ENCODE measurements at places on chromosomes 16 and 17.
A peak's percentile ranks its signal among the peaks of the same experiment; 100 is the strongest.

DNA sequence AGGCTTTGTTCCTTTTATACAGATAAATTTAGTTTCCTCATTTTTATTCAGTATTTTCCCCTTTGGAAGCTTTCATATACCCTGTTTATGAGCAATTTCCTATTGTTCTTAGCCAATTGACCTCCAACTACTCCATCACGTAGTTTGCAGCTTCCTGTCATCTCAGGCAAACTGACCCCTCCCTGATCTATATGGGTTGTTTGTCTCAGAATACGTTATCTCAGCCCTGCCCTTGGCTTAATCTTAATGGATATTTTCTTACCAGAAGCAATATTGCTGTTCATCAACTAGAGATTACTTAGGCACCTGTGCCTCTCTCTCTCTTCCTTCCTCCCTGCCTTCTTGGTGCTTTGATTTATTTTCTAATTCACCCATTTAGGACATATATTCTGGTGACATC lies 81.2 kb downstream of the ZNF18 start:
- no peak for DNase-seq

GRCh38 chr17:77717941-77718668 lies 240.4 kb upstream of the TNRC6C start:
- no peak for DNase-seq

GRCh38 chr16:25585526-25585925 lies 106.2 kb upstream of the HS3ST4 start:
- DNase-seq, result no peak

GRCh38 chr16:10885246-10885645 lies 8.2 kb downstream of the CIITA start:
- DNase-seq, result no peak

DNA sequence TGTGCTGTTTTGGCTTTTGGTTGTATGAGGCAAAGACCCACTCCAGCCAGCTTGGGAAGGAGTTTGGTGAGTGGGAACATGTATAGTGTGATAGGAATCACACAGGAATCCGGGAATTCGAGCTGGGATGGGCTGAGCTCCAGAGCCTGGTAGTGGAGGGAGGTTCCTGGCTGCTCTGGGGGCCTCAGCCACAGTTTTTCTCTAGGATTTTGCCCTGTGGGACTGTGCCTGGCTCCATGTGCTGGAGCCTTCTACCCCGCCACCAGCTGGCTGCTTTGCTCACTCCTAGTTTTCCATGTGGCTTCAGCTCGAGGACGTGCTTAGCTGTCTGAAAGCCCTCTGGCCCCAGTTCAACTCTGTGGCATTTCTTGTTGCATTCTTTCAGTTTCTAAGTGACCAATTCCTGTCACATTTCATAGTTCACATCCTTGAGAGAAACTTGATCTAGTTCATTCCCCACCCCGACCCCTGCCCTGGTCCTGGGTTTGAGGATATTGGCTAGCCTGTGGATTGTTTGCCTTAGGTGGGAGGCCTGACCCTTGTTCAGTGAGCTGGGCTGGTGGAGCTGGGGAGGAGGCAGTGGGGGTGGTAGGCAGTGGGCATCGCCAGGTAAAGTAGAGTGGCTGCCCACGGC lies 5.0 kb downstream of the SEC14L1 start:
- DNase-seq, result no peak

- peak; percentile 86 for DNase-seq
These were observed 472 bp upstream of the NME2 start for GRCh38 chr17:51165680-51166197.

- peak; percentile 51 for DNase-seq
These were observed 192.8 kb downstream of the MAP2K6 start for GRCh38 chr17:69607162-69607834.

DNA sequence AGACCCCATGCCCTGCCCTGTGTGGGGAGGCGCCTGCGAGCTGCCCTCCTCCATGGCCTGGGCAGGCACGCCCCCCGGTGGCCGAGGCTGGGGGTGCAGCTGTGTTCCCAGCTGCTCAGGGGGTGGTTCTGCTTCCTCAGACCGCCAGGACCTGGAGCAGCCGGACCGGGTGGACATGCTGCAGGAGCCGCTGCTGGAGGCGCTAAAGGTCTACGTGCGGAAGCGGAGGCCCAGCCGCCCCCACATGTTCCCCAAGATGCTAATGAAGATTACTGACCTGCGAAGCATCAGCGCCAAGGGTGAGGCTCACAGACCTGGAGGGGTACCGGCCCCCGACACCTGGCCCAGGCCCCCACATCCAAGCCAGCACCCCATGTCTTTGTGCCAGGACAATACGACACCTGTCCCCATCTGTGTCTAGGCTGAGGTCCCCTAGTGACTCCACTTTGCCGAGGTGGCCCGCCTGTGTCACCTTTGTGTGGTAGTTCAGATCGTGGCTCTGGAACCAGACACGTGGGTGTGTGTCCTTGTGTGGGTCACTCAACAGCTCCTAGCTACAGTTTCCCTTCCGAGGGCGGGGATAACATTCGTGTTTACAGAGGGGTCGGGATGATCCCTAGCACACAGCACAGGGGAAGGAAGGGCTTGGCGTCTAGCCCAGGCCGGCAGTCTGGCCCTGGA lies 9.3 kb downstream of the GJD3 start:
- DNase-seq, result peak; percentile 30

DNA sequence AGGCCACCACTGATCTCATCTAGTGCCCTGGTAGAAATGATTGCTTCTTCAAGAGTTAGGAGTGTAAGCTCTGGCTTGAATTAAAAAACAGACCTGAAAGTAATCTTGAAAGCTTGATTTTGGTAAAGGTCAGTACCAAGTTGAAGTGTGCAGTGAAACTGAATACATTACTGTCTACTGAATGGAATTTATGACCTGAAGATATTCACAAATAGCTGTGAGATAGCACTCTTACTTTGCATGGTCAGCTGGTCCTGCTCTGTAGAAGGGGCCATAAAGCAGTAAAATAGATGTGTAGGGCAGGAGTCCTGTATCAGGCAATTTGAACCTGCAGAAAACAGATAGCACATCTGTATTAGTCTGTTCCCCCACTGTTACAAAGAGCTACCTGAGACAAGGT lies 78.6 kb downstream of the MYH13 start:
- DNase-seq, result no peak

DNA sequence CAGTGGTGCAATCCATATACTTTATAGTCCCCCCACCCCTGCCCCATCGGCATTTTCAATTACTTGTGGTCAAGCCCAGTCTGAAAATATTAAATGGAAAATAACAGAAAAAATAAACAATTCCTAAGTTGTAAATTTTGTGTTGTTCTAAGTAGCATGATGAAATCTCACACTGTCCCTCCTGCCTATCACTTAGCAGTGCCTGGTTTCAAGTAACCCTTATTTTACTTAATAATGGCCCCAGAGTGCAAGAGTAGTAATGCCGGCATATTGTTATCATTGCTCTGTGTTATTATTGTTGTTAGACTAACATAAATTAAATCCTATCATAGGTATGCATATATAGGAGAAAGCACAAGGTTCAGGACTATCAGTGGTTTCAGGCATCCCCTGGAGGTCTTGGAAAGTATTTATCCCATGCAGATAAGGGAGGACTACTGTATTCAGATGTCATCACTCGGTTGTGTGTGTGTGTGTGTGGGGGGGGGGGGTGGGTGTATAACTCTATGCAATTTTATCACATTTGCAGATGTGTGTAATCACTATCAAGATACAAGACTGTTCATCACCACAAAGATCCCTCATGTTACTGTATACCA lies 9.3 kb downstream of the UBE2G1 start:
- no peak for DNase-seq

- no peak for DNase-seq
These were observed 87.7 kb downstream of the MRM3 start for GRCh38 chr17:869567-870525.

GRCh38 chr16:26605626-26606271 lies 461.0 kb upstream of the C16orf82 start:
- no peak for DNase-seq

GRCh38 chr16:68309799-68310198 lies 947 bp downstream of the SLC7A6OS start:
- no peak for DNase-seq

GRCh38 chr16:4970010-4970409 lies 11.9 kb downstream of the SEC14L5 start:
- DNase-seq, result no peak

DNA sequence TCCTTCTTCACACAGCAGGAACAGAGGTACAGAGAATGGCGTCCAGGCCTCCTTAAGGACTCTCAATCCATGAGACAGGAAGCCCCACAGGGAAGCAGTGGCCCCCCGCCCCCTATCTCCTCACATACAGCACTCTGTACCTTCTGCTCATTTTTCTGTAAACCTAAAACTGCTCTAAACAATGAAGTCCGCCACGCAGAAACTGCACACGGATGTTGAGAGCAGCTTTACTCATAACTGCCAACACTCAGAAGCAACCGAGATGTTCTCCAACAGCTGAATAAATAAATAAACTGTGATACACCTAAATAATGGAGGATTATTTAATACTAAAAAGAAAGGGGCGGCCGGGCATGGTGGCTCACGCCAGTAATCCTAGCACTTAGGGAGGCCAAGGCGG lies 9.9 kb downstream of the TBC1D16 start:
- no peak for DNase-seq

- DNase-seq, result peak; percentile 36
These were observed at the start of gene FAM171A2 for GRCh38 chr17:44363613-44364159. FAM171A2 (minus strand) TSS chr17:44363853; CDS start chr17:44363714, 139 bp downstream.

DNA sequence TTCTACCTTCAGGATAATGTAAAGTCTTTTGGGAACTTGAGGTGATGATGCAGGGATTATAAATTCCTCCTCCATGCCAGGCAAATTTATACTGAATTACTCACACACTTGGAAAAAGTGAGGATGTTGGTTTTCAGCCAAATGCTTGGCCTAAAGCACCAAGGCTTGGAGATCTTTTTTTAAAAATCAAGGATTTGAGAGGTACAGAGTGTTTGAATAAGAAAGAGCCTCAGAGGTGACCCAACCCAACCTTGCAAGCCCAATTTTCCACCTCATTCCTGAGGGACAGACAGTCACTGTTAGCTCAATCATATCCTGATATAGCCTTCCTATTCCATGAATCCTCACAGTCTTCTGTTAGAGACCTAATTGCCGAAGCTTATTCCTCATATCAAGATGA lies 14.0 kb downstream of the GRIN2A start:
- no peak for DNase-seq

GRCh38 chr17:80000981-80001775 lies 34.5 kb downstream of the TBC1D16 start:
- no peak for DNase-seq

- DNase-seq, result no peak
These were observed 21.0 kb upstream of the RAP1GAP2 start for GRCh38 chr17:2775206-2775605.

DNA sequence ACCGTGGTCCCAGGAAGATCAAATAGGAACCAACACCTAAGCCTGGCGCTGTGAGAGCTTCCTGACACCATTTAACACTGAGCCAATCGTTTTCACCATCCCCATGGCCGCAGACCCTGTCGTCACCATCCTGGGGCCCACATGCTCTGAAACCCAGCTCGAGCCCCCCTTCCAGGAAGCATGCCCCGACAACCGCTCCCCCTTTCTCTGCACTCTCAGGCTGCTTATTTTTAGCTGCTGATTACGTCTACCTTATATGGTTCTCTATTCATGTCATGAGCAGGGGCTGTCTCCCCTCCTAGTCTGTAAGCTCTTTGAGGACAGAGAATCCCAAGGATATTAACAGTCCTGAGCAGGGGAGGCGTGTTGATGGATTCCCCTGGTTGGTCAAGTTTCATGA lies 10.5 kb downstream of the SRL start:
- no peak for DNase-seq

DNA sequence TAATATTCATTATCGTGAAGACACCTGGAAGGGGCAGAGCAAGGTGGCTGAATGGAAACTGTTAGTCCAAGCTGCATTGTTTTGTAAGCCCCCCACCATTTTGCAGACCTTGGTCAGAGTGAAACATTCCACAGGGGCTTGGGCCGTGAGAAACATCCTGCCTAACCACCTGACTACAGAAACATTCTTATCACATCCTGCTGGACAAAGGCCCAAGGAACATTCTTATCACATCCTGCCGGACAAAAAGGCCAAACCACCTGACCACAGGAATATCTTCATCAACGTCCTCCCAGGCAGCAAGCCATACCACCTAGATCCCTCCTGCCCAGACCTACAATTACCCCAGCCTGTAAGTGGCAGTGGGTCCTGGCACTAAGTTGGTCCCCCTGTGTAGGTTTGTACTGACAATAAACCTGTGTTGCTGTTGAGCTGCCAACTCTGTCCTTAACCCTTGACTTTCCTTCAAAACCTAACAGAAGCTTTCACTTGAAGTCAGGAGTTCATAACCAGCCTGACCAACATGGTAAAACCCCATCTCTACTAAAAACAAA lies 19.6 kb downstream of the ATF7IP2 start:
- no peak for DNase-seq

GRCh38 chr17:75826561-75827307 lies 17.5 kb downstream of the UNC13D start:
- no peak for DNase-seq

GRCh38 chr17:13240851-13241250 lies 223.0 kb upstream of the ELAC2 start:
- no peak for DNase-seq

DNA sequence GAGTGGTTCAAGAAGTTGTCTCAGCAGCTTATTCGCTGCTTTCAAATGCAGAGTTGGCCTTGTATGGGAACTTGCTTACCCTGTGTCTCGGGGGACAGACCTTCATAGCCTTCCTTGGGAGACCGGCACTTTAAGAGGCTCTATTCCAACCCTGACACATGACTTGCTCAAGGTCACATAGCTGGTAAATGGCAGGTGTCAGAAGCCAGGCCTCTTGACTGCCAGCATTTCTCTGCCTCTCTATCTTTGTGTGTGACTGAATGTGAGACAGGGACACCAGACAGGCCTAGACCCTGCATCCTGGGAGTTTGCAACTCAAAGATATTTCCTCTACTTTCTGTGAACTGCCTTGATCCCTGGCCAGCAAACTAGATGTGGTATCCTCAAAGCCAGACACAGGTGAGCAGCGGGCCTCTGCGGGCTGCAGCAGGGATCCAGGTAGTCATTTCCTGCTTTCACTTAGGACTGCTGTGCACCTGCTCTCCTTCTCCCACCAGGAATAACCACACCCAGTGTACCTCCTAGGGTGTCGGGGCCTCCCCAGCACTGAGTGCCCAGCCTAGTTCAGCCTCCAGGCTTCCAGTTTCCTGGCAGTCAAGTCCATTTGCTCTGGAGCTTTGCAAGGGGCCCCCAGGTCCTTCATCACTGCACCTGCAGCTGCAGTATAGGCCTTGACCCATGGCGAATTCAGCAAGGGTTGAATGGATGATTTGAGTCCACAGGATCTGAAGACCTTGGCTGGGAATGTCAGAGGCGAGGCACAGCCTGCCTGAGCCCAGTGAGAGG lies 116.6 kb upstream of the TNRC6C start:
- no peak for DNase-seq

DNA sequence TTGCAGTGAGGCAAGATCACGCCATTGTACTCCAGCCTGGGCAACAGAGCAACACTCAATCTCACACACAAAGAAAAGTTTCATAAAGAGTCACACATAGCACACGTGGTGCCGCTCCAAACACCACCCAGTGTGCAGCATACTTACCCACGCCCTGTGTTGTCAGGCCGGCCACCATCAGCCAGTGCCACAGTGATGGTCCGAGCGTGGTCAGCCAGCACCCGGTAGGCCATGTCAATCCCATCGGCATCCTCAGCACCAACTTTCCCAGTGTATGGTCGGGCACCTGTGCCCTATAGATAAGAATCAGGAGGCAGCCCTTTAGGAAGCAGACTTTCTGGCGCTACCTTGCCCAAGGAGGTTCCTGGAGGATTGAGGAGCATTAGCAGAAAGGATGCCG lies 17.7 kb upstream of the EXOSC6 start:
- no peak for DNase-seq
